ENCODE measurements at places on chromosomes 7 and 10. TPM values are rescaled to one million over a fixed set of nuclear protein-coding genes. Genes with fewer than 3 reads are reported as not detected.

GRCh38 chr7:89064831-89065230 is 269.3 kb upstream of the TEX47 start:
- H3K4me1 ChIP-seq: no peaks in the 10 kb centered on the region
- DNase-seq: no peak
- no peak overlapping the region for H3K27ac ChIP-seq
- no peaks in the 10 kb centered on the region for H3K27me3 ChIP-seq
- H3K36me3 ChIP-seq: no peaks in the 10 kb centered on the region
- no peak overlapping the region for H3K4me3 ChIP-seq

INMT gene
- 501 TPM for total RNA-seq

- H3K27me3 ChIP-seq: no peaks in the 10 kb centered on the region
- H3K36me3 ChIP-seq: no peaks in the 10 kb centered on the region
- no peak overlapping the region for H3K27ac ChIP-seq
- no peaks in the 10 kb centered on the region for H3K4me1 ChIP-seq
- H3K4me3 ChIP-seq: no peak overlapping the region
Measured at GRCh38 chr10:9734218-9734617, 1283.5 kb upstream of the CELF2 start.

GRCh38 chr7:139867847-139868246 is 38.8 kb downstream of the TBXAS1 start:
- no peaks in the 10 kb centered on the region for H3K27me3 ChIP-seq
- H3K27ac ChIP-seq: no peak overlapping the region
- no peak for DNase-seq
- peaks cover 5% of the 10 kb centered on the region for H3K4me1 ChIP-seq

DNA sequence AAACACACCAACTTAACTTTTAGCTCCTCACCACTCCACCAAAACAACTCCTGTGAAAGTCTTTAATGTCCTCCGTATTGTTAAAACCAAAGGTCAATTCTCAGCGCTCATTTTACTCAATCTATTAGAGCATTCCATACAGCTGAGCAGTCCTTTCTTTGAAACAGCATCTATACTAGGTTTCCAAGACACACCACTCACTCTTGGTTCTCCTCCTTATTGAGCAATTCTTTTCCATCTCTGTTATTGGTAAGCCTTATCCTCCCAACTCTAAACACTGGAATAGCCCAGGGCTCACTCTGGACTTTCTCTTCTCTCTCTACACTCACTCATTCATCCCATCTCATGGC is 34.9 kb downstream of the COA1 start:
- no peak for DNase-seq
- H3K4me1 ChIP-seq: no peaks in the 10 kb centered on the region
- H3K36me3 ChIP-seq: no peaks in the 10 kb centered on the region
- H3K27me3 ChIP-seq: no peaks in the 10 kb centered on the region

GRCh38 chr10:123526356-123527064 is 139.6 kb upstream of the GPR26 start:
- no peaks in the 10 kb centered on the region for H3K27me3 ChIP-seq
- H3K4me3 ChIP-seq: no peak overlapping the region
- H3K27ac ChIP-seq: no peak overlapping the region
- no peaks in the 10 kb centered on the region for H3K4me1 ChIP-seq
- DNase-seq: no peak

ST7 gene
- total RNA-seq: 48.6 TPM

GRCh38 chr10:11444155-11444530 is 167.3 kb downstream of the USP6NL start:
- H3K4me3 ChIP-seq: no peak overlapping the region
- no peak overlapping the region for H3K27ac ChIP-seq
- no peaks in the 10 kb centered on the region for H3K36me3 ChIP-seq
- no peaks in the 10 kb centered on the region for H3K4me1 ChIP-seq
- DNase-seq: no peak

NEUROG3 gene
- total RNA-seq: not detected

DNA sequence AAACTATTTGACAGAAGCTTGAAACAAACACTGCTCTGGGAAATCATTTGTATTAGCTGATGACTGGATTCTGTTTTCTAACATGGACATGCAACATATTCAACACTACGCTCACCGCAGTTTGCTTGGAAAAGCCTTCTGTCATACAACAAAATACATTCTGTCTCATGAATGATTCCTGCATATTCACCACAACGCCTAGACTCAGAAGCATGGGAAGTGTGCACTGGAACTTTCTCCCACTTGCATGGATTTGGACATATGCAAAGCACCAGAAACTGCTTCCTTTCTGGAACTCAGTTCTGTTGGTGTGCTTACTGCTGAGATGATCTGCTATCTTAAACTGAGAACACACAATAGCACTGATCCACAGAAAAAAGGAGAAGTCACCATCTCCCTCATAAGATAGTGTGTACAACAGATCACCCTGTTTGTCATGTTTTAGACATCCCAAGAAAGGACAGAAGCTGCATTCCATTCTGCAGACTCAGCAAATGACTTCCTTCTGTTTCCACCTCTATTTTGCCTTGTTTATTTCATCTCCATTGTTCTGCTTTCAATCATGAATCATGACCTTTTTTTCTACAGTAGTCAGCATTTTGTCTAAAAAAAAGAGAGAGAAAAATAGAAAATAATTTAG is 115.8 kb downstream of the HTR7 start:
- no peaks in the 10 kb centered on the region for H3K4me1 ChIP-seq
- H3K36me3 ChIP-seq: no peaks in the 10 kb centered on the region
- DNase-seq: no peak
- no peaks in the 10 kb centered on the region for H3K27me3 ChIP-seq
- no peak overlapping the region for H3K4me3 ChIP-seq
- no peak overlapping the region for H3K27ac ChIP-seq

GRCh38 chr10:115026056-115026745 is 67.0 kb upstream of the ATRNL1 start:
- no peaks in the 10 kb centered on the region for H3K36me3 ChIP-seq
- no peak for DNase-seq
- no peak overlapping the region for H3K4me3 ChIP-seq
- H3K27me3 ChIP-seq: no peaks in the 10 kb centered on the region

DNA sequence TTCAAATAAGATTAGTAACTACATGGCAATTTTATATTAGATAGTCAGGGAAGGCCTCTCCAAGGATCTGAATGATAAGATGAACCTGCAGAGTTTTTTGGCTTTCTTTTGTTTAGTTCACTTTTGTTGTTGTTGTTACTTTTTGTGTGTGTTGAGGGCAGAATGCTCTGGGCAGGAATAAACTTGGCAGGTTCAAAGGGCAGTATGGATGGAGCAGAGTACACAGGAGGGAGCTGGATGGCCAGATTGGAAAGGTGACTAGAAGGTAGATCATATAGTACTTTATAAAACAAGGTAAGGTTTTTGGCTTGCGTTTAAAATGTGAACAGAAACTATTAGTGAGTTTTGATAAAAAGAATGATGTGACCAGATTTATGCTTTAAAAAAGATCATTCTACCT is 17.9 kb downstream of the CROT start:
- H3K27me3 ChIP-seq: no peaks in the 10 kb centered on the region
- H3K36me3 ChIP-seq: peaks cover 13% of the 10 kb centered on the region
- no peak overlapping the region for H3K4me3 ChIP-seq
- H3K27ac ChIP-seq: no peak overlapping the region
- no peak for DNase-seq

DNA sequence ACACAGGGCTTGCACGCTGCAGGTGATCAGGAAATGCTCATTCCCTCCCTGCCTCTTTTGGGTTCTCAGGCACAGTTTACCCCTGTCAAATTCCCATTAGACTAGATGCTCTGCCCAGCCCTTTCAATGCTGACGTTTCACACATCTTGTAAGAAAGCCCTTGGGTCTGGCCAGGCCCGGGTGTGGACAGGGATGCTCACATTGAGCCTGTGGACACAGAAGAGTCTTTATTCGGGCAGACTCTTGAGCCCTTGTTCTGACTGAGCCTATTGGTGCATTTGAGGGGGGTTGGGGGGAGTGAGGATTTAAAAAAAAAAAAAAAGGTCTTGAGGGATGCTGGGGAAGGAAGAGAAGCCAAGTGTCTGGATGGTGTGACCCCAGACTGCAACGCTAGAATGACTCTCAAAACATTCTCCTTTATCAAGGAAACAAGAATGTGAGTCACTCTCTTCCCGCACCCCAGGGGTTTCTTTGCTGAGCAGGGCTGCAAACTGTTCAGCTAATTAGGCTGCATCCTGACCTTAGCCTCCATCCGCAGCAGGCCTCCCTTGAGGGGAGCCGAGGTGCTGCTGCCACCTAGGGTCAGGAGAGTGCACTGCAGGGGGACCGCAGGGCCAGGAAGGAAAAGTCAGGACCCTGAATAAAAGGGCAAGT is 53.6 kb upstream of the TMEM72 start:
- no peaks in the 10 kb centered on the region for H3K36me3 ChIP-seq
- DNase-seq: peak; percentile 77
- H3K27ac ChIP-seq: no peak overlapping the region
- no peaks in the 10 kb centered on the region for H3K27me3 ChIP-seq
- no peak overlapping the region for H3K4me3 ChIP-seq

- H3K27me3 ChIP-seq: no peaks in the 10 kb centered on the region
- peaks cover 23% of the 10 kb centered on the region for H3K4me1 ChIP-seq
- no peaks in the 10 kb centered on the region for H3K36me3 ChIP-seq
- peak overlapping the region; percentile 84 for H3K27ac ChIP-seq
Measured at GRCh38 chr10:132446195-132446581, 49.2 kb downstream of the PWWP2B start.

GRCh38 chr7:150804802-150805201 is 4.2 kb downstream of the TMEM176A start:
- no peak overlapping the region for H3K27ac ChIP-seq
- peaks cover 7% of the 10 kb centered on the region for H3K27me3 ChIP-seq
- no peaks in the 10 kb centered on the region for H3K36me3 ChIP-seq
- no peak for DNase-seq
- H3K4me3 ChIP-seq: no peak overlapping the region
- peaks cover 4% of the 10 kb centered on the region for H3K4me1 ChIP-seq

Measured in upper lobe of right lung (tissue), 1 donor.